ENCODE measurements at places on chromosomes 6 and 20.

DNA sequence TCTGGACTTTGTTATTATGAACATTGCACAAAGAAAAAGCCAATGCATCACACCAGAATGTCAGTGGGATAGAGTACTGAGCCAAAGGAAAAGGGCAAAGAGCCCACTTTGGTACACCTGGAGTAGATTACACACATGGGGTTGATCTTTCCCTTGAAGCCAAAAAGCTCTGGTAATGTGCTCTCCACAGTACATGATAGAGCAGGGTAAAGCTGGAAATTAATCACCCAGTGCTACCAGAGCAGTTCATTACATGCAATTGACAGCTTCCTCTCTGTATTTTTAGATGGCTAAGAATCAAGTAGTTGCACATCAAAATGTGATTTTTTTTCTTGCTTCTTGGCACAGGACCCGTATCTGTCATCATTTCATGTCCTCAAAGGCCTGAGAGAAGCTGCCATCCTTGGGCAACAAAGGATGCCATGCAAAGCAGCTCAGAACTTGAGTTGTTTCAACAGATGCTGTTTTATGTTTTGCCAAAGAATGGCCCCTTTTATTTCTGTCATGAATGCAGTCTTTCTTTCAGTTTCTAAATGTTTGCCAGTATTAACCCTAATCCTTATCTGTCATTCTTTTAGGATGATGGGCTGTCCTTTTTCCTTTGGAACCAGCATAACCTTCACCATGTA is 88.1 kb downstream of the HDGFL1 start:
- no peak for DNase-seq

GRCh38 chr6:13979284-13980171 is 54.8 kb downstream of the RNF182 start:
- DNase-seq: no peak

DNA sequence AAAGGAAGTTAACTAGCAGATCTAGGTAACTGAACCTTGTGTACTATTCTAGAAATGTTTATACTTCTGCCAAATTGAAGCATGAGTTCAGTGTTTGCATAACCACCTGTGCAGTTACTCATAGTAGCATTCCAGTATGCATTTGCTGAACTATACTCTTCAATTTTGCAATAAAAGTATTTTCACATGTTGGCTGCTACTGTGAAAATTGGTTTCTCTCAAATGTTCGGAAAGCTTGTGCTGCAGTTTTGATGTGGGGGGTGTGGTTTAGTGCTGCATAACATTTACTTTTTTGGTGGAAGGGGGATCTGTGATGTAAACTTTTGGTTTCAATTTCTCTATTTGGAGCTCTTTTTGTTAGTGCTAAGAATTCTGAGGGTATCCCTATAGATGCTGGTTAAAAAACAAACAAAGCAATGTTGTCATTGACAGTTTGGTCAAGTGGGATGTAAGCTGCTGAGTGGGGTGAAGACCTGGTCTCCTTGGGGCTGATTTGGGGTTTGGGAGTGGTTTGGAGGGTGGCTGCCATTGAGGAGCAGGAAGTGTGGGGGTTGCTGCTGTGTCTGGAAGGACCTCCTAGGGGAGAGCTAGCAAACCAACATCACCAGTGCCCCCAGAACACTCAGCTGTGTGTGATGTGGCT is 87.8 kb downstream of the CARMIL1 start:
- no peak for DNase-seq

- no peak for DNase-seq
Measured at GRCh38 chr6:34806738-34807453, 15.0 kb downstream of the BLTP3A start.

DNA sequence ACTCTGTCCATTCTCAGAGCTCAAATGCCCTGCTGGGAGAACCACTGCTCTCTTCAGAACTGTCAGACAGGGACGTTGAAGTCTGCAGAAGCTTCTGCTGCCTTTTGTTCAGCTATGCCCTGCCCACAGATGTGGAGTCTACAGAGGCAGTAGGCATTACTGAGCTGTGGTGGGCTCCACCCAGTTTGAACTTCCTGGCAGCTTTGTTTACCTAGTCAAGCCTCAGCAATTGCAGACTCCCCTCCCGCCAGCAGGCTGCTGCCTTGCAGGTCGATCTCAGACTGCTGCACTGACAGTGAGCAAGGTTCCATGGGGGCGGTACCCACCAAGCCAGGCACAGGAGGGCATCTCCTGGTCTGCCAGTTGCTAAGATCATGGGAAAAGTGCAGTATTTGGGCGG is 21.8 kb upstream of the UFL1 start:
- no peak for DNase-seq

DNA sequence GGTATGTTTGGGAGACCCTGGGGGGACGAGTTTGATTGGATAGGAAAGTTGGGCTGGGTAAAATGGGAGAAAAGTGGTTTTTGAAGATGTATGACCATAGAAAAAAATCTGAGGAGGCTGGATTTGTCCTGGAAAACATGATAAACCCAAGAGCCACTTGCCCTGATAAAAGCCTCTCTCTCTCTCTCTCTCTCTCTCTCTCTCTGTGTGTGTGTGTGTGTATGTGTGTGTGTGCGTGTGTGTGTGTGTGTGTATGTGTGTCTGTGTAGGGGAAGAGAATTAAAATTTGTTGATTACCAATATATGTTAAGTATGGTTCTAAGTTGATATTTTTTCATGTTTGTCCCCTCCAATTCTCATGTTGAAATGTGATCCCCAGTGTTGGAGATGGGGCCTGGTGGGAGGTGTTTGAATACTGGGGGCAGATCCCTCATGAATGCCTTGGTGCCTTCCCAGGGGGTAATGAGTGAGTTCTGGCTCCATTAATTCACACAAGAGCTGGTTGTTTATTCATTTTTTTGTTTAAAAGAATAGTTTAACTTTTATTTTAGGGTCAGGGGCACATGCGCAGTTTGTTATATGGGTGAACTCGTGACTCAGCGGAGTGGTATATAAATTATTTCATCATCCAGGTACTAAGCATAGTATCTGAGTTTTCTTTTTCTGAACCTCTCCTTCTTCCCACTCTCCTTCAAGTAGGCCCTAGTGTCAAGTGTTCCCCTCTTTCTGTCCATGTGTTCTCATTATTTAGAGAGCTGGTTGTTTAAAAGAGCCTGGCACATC is 208.8 kb downstream of the TFAP2B start:
- DNase-seq: no peak

DNA sequence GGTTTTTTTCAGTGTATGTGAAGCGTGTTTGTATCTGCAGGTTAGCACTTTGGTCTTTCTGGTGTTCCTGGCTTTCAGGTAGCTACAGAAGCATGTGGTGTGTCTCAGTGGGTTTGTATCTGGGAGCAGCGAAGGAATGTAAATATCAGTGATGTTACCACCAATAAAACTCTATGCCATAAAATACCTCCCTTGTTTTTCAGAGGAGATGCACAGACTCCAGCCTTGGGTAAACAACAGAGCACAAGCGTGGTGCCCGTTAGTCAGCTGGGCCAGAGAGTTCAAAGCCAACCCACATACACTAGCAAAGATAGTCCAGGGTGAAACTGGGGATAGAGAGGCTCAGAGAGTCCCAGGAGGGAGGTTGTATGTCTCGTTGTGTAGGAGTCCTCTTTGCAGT is 393.8 kb downstream of the SMOC2 start:
- DNase-seq: no peak

DNA sequence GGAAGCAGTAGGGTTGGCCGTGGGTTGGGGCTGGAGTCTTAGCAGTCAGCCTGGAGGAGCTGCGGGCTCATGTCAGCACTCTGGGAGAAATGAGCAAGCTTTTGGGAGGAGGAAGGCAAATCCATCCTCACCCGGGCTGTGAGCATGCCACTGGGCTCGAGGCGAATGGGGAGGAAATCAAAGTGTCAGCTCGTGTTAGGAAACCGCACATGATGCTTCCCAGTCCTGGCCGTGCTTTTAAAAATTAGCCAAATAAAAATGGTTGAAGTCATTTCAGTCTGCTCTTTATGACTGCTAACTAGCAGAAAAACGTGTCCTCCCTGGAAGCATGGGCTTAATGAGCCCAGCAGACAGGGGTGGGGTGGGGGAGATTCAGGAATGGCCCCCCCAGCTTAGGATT is 98.1 kb downstream of the NFATC2 start:
- DNase-seq: no peak

GRCh38 chr6:121677571-121677970 is 242.1 kb downstream of the GJA1 start:
- DNase-seq: no peak

DNA sequence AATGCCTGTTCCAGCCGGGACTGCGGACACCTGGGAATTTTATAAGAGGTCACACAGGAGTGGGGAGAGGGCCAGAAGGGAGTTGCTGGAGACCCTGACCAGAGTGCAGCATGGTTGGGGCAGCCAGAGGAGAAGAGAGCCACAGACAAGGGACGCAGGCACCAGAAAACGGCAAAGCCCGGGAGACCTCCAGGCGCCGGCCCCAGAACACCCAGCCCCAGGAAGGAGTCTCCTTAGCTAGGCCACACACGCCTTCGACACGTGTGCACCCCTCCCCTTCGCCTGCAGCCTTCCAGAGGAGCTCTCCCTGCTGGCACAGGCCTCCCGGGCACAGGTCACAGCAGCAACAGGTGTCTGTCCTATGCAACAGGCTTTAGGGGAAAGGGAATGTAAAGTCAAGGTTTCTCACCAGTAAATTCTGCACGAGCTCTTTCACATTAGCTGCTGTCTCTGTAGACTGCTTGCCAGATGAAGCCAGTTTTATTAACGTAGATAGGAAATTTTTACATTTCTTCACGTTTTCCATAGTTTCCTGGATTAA is 57.0 kb downstream of the TAF4 start:
- no peak for DNase-seq

- DNase-seq: no peak
Measured at GRCh38 chr6:156807028-156807427, 29.9 kb downstream of the ARID1B start.

GRCh38 chr20:23228912-23229311 is 121.7 kb upstream of the NXT1 start:
- DNase-seq: no peak

- no peak for DNase-seq
Measured at GRCh38 chr20:13953227-13953626, 37.2 kb downstream of the SEL1L2 start.

- DNase-seq: no peak
Measured at GRCh38 chr6:35411066-35411465, 41.1 kb upstream of the FANCE start.

DNA sequence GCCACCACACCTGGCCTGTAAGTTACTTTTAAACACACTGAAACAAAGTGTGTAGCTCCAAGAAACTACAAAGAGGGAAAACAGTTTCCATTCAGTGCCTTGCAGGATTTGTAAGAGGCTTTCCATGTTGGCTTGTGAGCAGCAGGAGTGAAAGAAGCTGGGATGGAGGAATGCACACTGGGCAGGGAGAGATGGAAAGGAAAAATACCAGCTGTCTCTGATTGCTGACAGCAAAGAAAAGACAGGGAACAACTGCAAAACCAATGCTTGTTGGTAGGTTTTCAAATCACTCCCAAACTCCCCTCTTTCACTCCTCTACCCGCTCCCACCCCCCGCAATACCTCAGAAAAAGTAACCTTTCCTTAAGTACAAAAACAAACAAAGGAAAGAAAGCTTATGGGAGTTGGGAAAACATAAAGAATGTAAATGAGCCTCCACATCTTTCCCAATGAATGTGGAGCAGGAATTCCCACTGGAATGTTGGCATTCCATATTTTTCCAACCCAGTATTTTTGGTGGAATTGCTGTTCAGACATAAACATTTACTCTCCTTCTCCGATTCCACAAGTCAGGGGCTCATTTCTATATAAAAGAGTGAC is 166.1 kb downstream of the THBS2 start:
- DNase-seq: no peak

- DNase-seq: no peak
Measured at GRCh38 chr20:36385503-36385902, 79.4 kb downstream of the DLGAP4 start.

DNA sequence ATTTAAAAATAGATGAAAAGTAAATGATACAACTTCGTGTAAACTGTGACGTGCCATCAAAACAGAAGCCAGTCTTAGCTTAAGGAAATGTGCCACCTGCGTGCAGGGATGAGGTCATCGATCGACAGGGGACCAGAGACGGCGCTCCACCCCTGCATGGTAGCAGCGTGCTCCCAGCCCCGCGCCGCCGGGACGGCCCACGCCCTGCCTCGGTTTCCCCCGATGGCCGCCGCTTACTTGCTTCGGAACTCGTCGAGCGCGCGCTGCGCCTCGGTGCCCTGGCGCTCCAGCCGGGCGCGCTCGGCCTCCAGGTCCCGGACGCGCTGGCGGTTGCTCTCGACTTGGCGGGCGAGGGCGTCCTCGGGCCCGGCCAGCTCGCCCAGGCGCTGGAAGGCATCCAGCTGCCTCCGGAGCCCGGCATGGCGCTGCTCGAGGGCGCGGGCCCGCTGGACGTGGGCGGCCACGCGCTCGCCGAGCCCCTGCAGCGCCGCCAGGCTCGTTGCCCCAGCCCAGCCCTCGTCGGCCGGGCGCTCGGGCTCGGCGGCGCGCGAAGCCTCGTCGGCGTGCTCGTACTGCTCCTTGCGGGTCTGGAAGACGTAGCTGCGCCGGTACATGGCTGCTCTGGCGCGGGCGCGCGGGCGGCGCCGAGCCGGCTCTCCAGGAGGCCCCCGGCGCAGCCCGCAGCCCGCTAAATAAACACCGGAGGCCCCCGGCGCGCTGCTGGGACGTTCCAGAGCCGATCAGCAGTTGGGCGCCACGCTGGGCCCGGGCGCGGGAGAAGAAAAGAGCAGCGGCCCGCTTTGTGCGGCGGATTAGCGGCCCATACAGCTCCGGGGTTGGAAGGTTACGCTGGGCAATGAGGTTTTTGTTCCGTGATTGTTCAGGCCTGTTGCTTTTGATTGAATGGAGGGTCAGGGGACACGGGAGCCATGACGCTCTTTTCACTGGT is at the start of gene BFSP1:
Gene BFSP1, minus strand, starts transcription at position 664 of the 949 bp plus-strand sequence. Its CDS starts 50 bp downstream, at position 614.
- DNase-seq: peak; percentile 31

- DNase-seq: no peak
Measured at GRCh38 chr6:158332237-158332636, 20.0 kb downstream of the TULP4 start.
